ENCODE measurements at places on chromosomes 4 and X.

DNA sequence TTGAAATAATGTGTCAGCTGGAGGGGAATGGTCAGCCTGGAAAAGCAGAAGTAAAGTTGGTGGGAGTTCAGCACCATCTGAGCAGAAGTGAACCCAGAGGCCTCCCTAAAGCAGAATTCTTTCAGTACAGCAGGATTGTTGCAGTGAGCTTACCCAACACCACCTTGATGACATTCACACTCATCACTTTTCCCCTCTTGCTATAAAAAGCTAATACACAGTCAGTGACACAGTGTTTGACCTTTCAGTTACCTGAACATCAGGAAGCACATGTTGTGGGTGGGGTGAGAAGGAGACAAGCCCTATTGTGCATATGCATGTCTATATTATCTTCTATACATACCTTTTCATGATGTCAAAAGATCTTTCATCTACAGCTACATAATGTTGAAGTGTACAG lies 624.7 kb upstream of the ZFP42 start:
- no peak for DNase-seq

- DNase-seq, result peak; percentile 5
These were observed 107.3 kb downstream of the AMMECR1 start for GRCh38 chrX:110210417-110211139.

- DNase-seq, result no peak
These were observed 305.4 kb upstream of the LDB2 start for GRCh38 chr4:17203797-17204196.

- DNase-seq, result no peak
These were observed 21.3 kb downstream of the MAPK10 start for GRCh38 chr4:86338521-86338920.

DNA sequence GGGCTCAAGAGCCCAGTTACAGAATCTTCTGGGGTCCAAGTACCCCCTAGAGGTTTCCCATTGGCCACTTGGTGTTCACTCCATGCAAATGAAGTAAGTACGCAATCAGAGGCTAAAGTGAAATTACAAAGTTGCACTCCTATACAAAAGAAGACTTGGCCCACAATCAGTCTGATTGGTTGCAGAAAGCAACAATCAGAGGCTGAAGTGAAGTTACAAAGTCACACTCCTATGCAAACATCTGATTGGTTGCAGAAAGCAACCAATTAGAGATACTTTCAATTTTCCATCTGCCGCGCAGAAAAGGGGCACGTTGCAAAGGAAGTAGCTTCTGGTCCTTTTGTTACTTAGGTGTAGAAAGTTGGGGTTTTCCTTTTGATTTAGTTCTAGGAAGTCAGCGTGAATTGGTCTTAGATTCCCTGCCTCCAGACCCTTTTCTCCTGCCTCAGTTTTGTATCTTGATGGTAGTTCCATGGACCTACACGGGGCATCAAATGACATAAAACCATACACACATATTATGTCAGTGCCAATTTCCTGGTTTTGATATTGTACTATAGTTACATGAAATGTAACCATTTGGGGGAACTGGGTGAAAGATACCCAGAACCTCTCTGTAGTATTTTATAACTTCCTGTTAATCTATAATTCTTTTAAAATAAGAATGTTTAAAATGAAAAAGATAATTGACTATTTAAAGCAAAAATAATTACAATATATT lies 12.4 kb upstream of the PIN4 start:
- DNase-seq, result no peak

- DNase-seq, result no peak
These were observed 163.7 kb upstream of the SPANXC start for GRCh38 chrX:141405853-141406492.

- DNase-seq, result no peak
These were observed 430.9 kb downstream of the MAPK10 start for GRCh38 chr4:85928775-85929591.

Measured in NCI-H1092 treated with DMSO at 0.1 percent for 48 hours (cell line).